ENCODE measurements at places on chromosomes 11 and 22.

DNA sequence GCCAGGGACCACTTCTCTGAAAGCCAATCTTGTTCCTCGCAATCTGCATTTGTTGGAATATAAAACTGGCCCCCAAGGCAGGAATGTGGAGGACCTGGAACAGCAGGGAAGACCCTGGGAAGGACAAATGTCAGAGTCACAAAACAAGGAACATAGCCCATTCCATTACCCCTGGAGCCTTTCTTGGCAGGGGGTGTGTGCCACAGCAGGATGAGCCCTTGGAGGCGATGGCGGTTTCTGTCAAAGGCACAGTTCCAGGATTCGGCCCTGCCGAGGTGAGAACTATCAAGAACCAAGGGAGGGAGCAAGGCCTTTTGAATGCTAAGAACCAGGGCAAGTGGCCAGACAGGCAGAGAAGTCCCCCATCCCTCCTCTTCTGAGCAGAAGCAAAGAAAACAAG, 204.3 kb downstream of the TRIM29 start:
- DNase-seq: no peak

GRCh38 chr22:21919526-21920307, 32.9 kb downstream of the PPM1F start:
- no peak for DNase-seq

- DNase-seq: no peak
Observed at GRCh38 chr11:66889960-66890359, 33.1 kb downstream of the LRFN4 start.

DNA sequence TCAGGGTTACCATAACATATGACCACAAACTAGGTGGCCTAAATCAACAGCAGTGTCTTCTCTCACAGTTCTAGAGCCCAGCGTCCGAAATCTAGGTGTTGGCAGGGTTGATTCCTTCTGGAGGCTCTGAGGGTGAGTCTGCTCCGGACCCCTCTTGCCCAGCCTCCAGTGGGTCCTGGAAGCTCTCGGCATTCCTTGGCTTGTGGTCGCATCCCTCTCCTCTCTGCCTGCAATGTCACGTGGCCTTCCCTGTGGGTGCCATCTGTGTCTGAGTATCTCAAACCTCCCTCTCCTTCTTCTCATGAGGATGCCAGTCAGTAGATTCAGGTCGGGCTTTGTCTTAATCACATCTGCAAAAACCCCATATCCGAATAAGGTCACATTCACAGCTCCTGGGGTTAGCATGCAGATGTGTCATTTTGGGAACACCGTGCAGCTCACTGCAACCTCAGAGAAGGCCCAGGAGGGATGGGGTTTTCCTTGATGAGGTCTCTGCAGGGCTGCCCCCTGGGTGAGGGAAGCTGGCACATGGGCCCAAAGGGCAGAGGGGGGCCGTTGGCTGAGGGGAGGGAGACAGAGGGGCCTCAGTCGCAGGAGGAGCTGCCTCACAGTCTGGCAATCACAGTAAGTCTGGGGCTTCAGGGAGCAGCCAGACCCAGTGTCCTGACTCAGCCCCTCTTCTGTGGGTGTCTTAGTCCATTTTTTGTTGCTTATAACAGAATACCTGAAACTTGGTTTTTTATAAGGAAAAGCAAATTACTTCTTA, 41.2 kb downstream of the PARVG start:
- no peak for DNase-seq

GRCh38 chr11:78230161-78230877, 41.6 kb downstream of the USP35 start:
- no peak for DNase-seq

- no peak for DNase-seq
Observed at GRCh38 chr22:26903030-26903856, 245.9 kb downstream of the MIAT start.

GRCh38 chr22:23110190-23110921, 31.4 kb downstream of the RSPH14 start:
- DNase-seq: no peak

GRCh38 chr11:47705721-47706120, 9.4 kb downstream of the AGBL2 start:
- DNase-seq: no peak

- DNase-seq: peak; percentile 37
Observed at GRCh38 chr11:6755303-6755952, 16.3 kb downstream of the OR2AG2 start.

- DNase-seq: no peak
Observed at GRCh38 chr11:2892967-2893528, 7.5 kb upstream of the CDKN1C start.

DNA sequence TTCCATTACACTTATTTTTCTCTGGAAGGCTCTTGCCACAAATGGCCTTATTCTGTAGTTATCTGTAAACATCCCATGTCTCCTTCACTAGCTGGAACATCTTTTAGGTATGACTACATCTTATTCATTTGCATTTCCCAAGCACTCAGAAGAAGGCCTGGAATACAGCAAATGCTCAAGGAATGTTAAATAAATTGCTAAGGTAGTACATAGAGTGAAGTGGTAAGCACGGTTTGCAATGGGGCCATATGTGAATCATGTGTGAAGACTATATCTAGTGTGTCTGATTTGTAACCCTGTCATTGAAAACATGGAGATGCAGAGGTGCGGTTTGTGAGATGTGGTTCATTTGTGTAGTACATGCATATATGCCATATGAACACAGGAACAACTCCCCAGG, 33.5 kb downstream of the GDPD4 start:
- DNase-seq: no peak

DNA sequence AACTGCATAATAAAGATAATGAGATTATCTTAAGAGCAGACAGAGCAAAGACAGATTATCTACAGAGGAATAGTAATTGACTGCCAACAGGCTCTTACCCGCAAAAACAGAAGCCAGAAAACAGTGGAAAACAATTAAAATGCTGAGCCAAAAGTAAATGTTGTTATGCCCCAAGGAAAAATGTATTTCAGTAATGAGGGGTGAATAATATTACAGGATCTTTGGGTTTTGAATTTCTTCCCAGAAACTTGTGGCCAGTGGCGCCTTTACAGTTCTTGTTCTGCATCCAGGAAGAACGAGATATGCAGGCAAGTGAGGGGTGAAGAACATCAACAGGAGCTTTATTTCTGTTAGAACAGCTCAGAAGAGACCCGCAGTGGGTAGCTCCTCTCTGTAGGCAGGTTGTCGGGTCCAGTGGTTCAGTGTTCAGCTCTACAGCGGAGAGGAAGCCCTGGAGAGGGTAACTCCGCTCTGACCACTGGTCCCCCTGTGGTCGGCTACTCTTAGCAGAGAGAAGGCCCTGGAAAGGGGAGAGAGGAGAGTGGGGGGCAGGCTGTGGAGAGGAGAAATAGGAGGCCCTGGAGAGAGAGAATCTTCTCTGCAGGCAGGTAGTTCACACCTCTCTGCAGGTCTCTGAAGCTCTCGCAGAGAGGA, 51.8 kb upstream of the SC5D start:
- DNase-seq: no peak

- DNase-seq: peak; percentile 99
Observed at GRCh38 chr22:41448189-41448808, 1.7 kb upstream of the TOB2 start.

- DNase-seq: no peak
Observed at GRCh38 chr11:74288161-74288560, 23.3 kb downstream of the P4HA3 start.

DNA sequence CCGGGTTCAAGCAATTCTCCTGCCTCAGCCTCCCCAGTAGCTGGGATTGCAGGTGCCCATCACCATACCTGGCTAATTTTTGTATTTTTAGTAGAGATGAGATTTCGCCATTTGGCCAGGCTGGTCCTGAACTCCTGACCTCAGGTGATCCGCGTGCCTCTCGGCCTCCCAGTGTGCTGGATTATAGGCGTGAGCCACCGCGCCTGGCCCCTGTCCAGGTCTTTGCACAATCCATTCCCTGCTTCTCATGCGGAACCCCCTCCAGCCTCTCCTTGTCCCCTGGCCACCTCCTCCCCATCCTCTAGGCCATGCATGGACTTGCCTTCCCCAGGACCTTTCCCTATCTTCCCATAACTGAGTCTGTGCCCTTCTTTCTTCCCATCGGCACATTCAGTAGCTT, 8.7 kb downstream of the DPP3 start:
- DNase-seq: no peak

GRCh38 chr22:35842519-35842913, 124.8 kb downstream of the APOL5 start:
- no peak for DNase-seq

DNA sequence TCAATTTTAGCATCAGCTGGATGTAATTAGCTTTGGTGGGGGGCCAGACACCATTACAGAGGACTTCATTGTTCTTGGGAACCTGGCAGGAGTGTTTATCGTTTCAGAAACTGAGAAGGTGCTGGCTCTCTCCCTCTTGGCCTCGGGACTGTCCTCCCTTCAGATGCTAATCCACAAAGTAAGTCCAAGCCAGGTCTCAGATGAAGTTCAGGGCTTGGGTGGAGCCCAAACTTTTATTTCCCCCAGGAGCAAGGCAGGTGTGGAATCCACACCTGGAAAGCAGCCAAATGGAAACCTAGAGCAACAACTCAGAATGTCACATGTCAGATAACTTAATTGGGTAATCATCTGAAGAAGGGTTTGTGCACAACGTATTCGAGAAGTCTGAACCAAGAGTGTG, 119.2 kb downstream of the ME3 start:
- DNase-seq: no peak

GRCh38 chr11:70491696-70492472, 93.6 kb downstream of the CTTN start:
- DNase-seq: no peak

DNA sequence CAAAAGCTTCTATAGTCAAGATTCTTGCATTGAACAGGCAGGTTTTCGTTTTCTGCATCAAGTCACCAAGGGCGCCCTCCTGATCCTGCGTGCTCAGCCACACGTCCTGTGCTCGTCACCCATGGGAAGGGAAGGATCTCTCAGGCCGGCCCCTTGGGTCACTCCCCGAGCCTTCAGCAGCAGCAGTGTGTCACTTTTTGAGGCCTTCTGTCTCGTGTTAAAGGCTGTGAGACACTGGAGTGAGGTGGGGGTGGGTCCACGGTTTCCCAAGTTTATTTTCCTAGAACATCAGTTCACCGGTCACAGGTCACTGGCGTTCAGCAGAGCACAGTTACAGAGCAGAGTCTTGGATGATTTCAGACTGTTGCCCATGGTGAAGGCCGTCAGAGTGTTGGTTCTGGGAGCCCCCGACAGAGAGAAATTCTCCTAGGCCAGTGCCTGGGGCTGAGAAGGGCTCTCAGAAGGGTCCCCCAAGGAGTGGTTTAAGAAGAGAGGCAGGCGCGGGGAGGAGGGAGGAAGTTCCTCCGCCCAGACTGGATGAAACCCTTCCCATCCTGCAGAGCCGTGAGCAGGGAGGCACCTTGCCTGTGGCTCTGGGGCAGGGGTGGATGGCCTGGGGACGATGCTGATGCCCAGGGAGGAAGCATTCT, 13.5 kb upstream of the ADORA2A start:
- DNase-seq: no peak

GRCh38 chr11:128171506-128171905, 415.9 kb downstream of the ETS1 start:
- no peak for DNase-seq

DNA sequence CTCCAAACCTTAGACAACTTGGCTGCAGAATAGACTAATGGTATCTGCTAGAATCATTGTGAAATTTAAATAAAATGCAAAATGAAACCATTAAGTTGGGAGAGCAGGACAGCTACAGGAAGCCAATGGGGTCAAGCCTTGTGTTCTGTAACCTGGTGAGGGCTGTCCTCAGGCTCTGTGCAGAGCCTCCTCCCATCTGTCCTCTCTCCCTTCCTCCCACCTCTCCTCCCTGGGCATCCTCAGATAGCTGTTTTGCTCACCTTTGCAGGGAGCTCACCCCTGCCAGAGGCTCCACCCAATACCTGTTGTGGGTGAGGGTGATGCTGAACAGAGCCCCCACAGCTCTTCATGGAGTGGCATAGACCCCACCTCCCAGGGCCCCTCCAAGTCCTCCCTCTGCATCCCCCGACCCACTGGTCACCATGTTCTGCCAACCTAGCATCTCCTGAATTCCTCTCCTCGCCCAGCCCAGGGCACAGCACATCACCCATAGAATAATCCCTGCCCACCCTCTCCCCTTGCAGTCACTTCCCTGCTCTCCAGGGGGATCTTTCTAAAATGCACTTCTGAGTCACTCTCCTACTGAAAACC, 100.3 kb downstream of the PDE2A start:
- DNase-seq: no peak

DNA sequence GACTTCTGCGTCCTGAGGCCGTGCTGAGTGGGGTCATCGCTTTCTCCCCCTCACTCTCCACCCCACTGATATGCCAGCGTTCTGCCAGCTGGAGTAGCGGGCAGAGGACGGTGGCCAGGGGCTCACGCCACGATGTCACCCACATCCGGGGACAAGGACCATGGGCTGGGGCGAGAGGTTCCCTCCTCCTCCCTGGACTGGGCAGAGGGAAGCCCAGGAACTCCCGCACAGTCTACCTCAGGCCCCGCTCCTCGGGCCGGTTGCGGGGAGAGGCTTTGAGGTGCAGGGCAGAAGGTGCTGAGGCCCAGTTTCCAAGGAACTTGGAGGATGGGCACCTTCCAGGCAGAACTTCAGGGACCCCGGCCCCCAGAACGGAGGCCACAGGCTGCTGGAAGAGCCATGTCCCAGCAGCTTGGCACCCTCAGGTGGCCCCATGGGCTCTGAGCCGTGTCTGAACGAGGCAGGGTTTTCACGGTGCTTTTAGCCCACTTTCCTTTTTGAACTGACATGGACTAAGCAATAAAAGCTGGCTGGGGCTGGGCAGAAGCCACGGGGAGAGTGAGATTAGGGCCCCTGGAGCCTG, 25.4 kb downstream of the ADAMTS15 start:
- DNase-seq: no peak

- DNase-seq: no peak
Observed at GRCh38 chr22:19764636-19765476, 4.3 kb downstream of the TBX1 start.

GRCh38 chr11:31870609-31871309, 59.6 kb upstream of the PAX6 start:
- peak; percentile 56 for DNase-seq

DNA sequence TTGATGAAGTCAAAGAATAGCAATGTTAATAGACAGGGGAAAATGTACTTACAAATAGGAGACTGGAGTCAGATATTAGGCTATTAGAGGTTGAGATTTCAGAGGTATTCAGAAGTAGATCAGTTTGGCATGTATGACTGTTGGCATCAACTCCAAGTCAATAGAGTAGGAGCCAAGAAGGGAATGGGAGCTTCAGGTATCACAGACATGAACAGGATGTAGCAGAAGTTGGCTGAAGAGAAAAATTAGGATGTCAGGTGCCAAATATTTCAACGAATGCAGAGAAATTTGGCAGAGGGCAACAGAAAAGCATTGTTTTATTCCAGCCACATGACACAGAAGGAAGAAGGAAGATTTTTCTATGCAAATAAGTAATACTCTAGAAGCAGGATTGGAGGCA, 69.7 kb downstream of the GLYATL1 start:
- no peak for DNase-seq

GRCh38 chr11:78354408-78355308, 63.0 kb downstream of the GAB2 start:
- no peak for DNase-seq

GRCh38 chr22:25972397-25972796, 196.9 kb upstream of the SEZ6L start:
- DNase-seq: no peak
